ENCODE measurements at places on chromosomes 11 and 22.

DNA sequence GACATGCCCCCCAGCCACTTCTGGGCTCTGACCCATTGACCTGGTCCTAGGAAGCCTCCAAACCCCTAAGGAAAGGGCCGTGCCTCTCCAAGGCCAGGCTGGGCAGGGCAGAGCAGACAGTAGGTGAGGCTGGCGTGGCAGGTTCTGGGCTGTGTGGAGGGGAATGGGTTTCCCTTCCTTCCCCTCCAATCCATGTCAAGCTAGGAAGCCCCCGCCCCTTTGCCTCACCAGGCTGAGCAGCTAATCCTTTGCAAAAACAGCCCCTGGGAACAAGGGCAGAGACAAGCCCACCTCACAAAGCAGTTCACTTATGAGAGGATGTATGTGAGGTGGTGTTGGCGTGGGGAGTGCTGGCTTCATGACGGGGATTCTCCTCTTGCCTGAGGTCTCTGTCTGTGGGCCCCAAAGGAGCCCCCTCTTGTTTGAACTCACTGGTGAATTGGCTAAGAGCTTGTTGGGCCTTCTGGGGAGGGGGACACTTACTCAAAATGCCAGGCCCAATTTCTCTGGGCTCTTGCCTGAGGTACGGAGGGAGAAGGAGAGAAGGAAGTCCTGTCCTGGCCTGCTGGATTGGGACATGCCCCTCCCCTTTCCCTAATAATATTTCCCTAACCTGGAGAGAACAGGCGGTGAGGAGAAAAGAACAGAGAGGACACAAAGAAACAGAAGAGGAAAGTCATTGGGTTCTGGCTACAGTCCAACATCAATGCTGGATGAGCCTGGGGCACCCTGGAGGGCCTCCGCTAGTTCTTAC is 1.6 kb upstream of the TRIM29 start:
- no peak for DNase-seq

GRCh38 chr11:19816817-19817216 is 104.2 kb downstream of the NAV2 start:
- no peak for DNase-seq

- no peak for DNase-seq
These were observed 384.0 kb downstream of the SHANK2 start for GRCh38 chr11:70868341-70868885.

GRCh38 chr11:102208835-102209234 is 98.6 kb downstream of the YAP1 start:
- DNase-seq = no peak

DNA sequence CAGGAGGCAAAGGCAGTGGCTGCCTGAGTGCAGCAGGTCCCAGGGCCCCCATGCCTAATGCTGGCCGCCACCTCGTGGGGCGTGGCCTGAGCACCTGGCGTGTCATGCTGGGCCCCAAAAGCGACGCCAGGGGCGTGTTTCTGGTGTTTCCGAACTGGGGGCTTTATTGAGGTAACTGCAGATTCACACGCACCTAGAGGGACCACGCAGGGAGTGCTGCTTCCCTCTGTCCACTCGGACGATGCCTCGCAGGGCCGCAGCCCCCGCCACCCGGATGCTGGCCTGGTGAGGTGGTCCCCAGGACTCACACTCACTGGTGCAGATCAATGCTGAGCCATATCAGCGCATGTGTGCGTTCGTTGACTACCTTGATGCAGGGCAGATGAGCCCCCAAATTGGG is 736.2 kb downstream of the BRD1 start:
- DNase-seq = no peak

- DNase-seq = no peak
These were observed at the start of gene PCSK7 for GRCh38 chr11:117231842-117232091. PCSK7 (minus strand) TSS chr11:117232073; CDS start chr11:117229844, 2,229 bp downstream.

GRCh38 chr11:24900960-24901549 is 404.2 kb downstream of the LUZP2 start:
- no peak for DNase-seq

- no peak for DNase-seq
These were observed 13.2 kb upstream of the C1QTNF4 start for GRCh38 chr11:47607380-47607779.

GRCh38 chr11:115193914-115194801 is 310.1 kb downstream of the CADM1 start:
- no peak for DNase-seq

GRCh38 chr22:47293368-47294221 is 531.1 kb downstream of the TBC1D22A start:
- no peak for DNase-seq

- no peak for DNase-seq
These were observed 28.6 kb downstream of the APOL3 start for GRCh38 chr22:36131907-36132306.

DNA sequence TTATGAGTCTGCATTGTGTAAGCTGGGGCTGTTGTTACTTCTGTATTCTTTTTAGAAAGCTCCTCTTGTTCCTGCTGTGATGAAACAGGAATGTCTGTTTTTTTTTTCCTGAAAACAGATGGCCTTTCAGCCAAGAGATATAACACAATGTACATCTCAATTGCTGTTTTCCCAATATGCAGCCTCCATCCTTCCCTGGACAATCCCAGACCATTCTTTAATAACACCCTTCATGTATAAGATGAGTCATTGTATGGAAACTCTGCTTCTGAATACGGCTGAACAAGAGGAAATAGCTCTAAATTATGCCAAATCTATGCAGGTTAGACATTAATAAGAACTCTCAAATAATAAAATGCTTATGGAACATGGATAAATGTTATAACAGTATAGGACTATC is 60.2 kb upstream of the LRRC4C start:
- no peak for DNase-seq

DNA sequence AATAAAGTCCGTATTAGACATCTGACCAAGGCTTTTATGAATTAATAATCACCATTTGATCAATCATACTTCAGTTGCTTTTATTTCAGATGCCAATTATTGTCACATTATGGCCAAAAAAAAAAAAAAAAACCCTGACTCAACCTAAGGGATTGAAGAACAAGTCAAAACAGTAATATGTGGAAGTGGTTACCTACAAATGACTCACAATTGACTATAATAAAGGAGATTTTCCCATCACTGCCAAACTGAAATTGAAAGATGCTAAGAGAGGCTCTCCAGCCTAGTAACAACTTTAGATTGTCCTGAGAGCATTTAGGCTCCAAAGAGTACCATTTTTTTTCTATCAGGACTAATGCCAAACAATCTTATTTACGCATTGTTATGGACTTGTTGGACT is 35.2 kb downstream of the SOX6 start:
- DNase-seq = no peak

GRCh38 chr11:95469258-95469657 is 238.3 kb upstream of the SESN3 start:
- no peak for DNase-seq

GRCh38 chr11:61266602-61267001 is 25.6 kb downstream of the PGA5 start:
- no peak for DNase-seq

- DNase-seq = no peak
These were observed 107.0 kb downstream of the FAR1 start for GRCh38 chr11:13775471-13775870.

DNA sequence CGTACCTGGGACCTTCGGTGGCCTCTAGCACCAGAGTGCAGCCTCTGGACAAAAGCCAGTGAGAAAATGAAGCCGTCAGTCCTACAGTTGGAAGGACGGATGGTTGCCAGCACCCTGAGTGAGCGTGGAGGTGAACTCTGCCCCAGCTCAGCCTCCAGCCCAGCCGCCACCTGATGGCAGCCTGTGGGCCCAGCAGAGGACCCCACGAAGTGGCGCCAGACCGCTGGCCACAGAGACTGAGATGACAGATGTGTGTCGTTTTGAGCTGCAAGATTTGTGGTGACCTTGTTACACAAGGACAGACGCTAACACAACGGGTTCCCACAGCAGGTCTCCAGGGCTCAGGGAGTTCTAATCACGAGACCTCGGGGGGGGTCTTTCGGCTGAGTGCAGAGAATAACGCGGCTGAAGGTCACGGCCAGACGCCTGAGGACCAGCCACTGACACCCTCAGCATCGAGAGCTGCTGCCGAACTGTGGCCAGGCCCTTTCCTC is 75.0 kb downstream of the BRD1 start:
- no peak for DNase-seq

DNA sequence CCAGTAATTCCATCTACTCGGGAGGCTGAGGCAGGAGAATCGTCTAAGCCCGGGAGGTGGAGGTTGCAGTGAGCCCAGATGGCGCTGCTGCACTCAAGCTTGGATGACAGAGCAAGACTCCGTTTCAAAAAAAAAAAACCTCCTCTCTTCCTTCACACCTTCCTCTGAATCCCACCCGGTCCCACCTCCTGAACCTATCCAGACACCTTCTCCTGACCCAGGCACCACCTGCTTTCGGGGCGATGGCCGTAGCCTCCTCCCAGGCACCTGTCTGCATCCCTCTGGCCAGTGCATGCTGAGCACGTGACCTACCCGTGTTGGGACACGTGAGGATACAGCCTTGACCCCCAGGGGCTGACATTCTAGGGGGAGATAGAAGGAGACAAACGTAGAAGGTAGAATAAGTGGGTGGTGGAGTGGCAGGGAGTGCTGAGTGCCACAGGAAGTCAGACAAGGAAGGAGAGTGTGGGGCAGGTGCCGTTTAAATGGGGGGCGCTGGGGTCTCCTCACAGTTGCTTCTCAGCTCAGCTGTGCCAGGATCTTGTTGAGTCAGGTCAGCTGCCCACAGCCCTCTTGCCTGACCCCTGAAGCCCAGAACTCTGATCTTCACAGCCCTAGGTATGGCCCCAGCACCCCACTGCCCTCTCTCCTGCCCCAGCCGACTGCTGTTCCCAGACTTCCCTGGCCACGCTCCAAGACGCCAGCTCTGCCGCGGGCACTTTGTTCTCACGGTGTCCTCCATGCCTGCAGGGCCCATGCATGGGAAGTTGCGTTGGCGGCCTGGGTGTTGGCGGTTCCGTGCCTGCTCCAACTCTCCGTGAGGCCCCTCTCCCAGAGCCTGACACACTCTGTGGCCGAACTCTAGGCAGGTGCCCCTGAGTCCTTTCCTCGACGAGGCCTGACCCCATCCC is 1.2 kb upstream of the MIOX start:
- no peak for DNase-seq

DNA sequence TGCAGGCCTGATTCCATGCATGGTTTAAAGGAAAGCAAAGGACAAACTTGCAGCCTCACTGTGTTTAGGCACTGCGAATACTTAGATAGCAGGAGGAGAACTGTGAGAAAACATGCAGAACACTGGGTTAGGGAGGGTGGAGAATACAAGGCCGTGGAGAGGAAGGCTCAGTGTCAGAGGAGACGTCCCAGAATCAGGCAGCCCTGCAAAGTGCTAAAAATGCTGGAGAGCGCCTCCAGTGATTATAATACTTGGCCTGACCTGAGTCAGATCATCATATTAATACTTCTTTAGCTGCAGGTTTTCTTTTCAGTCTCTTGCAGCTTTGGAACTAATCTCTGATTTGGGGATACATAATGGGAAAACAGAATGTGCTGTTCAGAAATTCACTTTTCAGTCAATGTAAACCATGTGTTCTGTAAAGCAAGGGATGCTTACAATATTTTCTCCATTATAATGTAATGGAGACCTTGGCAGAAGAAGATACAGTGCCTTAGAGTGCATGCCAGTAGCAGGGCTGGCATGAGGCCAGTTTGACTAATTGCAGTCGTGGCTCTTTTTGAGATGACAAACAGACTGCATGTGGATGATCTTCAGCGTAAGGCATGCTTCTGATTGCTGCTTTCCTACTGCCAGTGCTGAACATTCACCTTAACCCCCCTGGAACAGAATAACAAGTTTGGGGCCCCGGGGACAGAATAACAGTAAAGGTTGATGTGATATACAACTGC is 16.8 kb downstream of the EXT2 start:
- no peak for DNase-seq

DNA sequence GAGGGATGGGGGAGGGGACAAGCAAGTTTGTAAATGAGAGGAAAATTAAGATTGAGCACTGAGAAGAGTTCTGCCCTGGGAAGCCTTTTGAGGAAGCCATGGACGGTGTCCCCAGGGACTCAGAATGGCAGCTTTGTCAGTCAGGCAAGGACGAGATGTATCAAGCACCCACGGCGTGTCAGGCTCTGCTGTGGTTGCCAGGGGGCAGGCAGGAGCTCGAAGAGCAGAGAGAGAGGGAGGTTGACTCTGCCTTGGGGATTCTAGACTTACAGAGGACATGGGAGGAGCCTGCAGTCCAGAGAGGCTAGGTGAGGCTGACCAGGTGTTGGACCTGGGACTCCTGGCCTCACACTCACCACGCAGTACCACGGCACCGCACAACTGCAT is 29.1 kb upstream of the SYT7 start:
- DNase-seq = no peak

GRCh38 chr22:44697423-44698141 is 4.4 kb upstream of the PRR5 start:
- DNase-seq = no peak

DNA sequence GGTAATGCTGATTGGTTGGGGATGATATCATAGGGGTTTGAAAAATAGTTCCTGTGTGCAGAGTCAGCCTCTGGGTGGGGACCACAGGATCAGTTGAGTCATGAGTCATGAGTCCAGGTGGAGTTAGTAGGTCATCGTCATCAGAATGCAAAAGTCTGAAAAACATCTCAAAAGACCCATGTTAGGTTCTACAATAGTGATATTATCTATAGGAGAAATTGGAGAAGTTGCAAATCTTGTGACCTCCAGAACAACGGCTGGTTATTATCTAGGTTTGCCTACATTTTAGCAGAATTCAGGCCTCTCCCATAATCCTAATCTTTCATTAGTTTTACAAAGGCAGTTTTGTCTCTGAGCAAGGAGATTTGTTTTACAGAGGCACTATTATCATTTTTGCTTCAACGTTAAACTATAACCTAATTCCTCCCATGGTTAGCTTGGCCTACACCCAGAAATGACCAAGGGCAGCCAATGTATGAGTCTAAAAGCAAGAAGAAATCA is 38.9 kb downstream of the MS4A2 start:
- DNase-seq = no peak

DNA sequence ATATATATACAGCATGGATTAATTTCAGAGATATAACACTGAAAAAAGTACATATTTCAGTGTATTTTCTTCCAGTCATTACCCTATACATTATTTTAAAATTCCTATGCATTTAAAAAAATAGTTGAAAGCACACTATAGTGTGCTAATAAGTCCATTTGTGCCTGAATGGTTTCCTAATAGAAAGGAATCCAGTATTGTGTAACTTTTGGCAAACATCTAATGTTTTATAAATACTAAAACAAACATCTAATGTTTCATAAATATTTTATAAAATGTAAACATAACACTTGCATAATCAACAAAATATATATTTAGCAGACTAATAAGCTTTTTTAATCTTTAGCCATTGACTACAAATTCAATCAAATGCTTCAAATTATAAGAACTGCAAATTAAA is 126.6 kb upstream of the FIBIN start:
- no peak for DNase-seq
